ENCODE measurements at places on chromosomes 1 and 21.
A peak's percentile ranks its signal among the peaks of the same experiment; 100 is the strongest.

GRCh38 chr1:169103002-169103401 is 3.5 kb upstream of the ATP1B1 start:
- DNase-seq, result no peak

- no peak for DNase-seq
These were observed 59.8 kb downstream of the GPR88 start for GRCh38 chr1:100597784-100598183.

GRCh38 chr1:165415068-165415467 is 29.9 kb downstream of the RXRG start:
- no peak for DNase-seq

- peak; percentile 45 for DNase-seq
These were observed 1.8 kb downstream of the BCAN start for GRCh38 chr1:156643778-156644092.

- DNase-seq, result no peak
These were observed 4.9 kb downstream of the IL12RB2 start for GRCh38 chr1:67312615-67313014.

- DNase-seq, result peak; percentile 7
These were observed 14.4 kb upstream of the ZFYVE9 start for GRCh38 chr1:52127181-52128180.

- no peak for DNase-seq
These were observed 921.5 kb downstream of the TTLL7 start for GRCh38 chr1:83077411-83077810.

DNA sequence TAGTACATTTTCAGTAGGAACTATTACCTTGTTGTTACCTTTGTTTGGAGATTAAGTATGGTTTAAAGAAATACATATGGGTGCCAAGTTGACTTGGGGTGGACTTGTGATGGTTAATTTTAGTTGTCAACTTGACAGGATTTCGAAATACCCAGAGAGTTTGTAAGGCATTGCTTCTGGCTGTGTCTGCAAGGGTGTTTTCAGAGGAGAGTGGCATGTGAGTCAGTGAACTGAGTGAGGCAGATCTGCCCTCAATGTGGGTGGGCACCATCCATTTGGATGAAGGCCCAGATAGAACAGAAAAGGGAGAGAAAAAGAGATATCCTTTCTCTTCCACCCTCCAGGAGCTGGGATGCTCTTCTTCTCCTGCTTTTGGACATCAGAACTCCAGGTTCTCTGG is 315.5 kb downstream of the GPATCH2 start:
- no peak for DNase-seq

DNA sequence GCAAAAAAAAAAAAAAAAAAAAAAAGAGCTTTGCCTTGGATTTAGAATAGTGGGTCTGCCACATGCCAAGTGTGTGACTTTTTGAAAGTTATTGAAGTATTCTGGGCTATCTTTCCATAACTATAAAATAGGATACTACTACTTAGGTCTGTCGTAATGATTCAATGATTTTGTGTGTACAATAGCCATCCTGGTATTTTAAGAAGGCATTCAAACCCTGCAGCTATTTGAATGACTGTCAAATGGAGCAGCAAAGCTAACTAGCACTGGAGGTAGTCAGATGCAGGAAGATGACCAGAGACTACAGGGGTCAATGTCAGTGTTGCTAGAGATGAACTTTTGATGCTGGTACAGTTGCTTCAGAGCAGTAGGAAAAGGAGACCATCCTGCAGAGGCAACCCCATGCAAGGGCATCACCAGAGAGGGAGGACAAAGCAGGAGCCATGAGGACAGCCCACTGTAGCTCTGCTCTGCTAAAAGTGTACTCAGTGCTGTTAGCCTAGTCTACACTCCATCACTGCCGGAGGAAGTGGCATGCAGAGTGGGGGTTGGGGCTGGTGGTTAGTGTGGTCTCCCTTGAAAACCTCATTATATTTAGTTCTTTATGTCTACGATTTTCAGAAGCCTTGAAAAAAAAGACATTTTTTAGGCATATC is 29.0 kb downstream of the DUSP10 start:
- DNase-seq, result peak; percentile 89

GRCh38 chr1:98385652-98386051 is 275.9 kb upstream of the SNX7 start:
- DNase-seq, result no peak
